IPS-NIHi11 (cell line): ENCODE measurements at places on chromosomes 3 and 15.

DNA sequence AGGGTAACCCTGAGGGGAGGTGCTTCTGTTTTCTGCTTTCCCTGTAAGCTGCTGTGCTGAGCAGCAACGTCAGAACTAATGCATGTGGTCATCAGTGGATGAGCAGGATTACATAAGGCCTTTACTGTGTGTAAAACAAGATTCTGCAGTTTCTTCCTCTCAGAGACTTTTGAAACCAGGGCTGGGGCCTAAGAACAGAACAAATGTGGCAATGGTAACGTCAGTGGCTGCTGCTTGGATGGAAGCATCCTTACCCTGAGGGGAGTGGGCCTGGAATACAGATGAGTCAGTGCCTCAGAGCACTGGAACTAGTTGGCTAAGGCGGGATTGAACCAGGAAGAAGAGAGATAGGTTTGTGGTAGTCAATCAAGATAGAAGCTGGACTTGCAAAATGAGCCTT, 180.2 kb upstream of the KCNH8 start:
- DNase-seq = no peak

- DNase-seq = no peak
These were observed 23.5 kb downstream of the FAM81A start for GRCh38 chr15:59461521-59461920.

- DNase-seq = no peak
These were observed 64.3 kb downstream of the NCEH1 start for GRCh38 chr3:172646439-172647015.

- peak; percentile 67 for DNase-seq
These were observed 42.0 kb upstream of the ICE2 start for GRCh38 chr15:60520825-60521368.

GRCh38 chr3:188349351-188349901, 195.5 kb downstream of the LPP start:
- no peak for DNase-seq

- no peak for DNase-seq
These were observed 11.1 kb upstream of the CELF6 start for GRCh38 chr15:72331021-72331420.

DNA sequence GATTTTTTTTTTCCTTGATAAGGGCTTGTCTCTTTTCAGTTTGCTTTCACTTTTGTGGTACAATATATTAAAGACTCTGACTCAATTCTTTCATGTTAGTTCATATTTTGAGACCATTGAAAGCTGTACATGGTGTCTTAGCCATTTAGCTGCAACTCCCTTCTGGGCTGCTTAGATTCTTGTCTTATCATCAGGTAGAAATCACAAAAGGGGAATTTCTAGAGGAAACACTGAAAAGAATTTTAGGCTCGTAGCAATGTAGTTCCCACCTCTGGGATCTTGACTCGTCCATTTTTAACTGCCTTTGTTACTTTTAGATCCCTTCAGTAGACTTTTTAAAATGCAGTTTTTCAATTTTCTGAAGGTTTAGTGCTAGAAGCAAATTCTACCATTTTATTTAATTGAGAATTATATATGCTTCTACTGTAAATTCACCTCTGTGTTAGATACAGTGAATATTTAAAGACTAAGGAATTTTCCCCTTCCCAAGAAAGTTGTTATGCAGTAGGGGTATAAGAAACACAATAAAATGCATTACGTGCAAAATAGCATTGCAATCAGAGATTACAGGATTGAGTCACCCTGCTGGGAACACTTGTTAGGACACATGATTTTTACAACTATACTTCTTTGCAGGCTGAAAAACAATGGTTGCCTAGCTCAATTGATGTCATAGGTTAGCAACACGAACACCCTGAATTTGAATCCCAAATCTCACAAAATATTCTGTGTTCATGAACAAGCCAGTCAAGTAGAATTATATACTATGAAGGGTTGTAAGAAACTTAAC, 772.7 kb downstream of the PDCD6IP start:
- no peak for DNase-seq

DNA sequence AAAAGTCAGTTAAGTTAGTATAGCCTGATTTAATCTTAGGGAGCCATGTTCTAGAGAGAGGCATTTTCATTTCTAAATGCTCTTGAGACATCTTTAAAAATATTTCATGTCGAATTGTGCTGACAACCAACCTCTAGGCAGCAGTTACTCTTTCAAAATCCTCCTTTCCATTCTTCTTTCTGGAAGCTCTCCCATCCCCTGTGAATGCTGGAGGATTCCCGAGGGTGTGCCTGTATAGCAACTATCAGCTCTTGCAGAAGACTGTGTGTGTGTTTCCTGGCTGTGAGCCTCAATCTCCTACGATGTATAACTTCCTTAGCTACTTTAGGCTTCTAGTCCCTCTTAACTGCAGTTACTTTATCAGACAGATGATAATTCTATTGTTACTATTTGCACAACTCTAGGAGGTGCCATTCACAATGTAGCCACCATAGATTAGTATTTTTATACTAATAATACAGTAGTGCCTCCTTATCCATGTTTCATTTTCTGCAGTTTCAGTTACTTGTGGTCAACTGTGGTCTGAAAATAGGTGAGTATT, 250.3 kb downstream of the EDEM1 start:
- DNase-seq = no peak

- no peak for DNase-seq
These were observed 36.4 kb upstream of the BNC1 start for GRCh38 chr15:83320844-83321243.
